Thoracic aorta (tissue), 2 donors: ENCODE measurements at places on chromosomes 12 and 14.
A peak's percentile ranks its signal among the peaks of the same experiment; 100 is the strongest.

GRCh38 chr12:107762874-107763273 is 1.9 kb upstream of the PRDM4 start:
- H3K36me3 ChIP-seq: no peaks in the 10 kb centered on the region
- no peaks in the 10 kb centered on the region for H3K27me3 ChIP-seq
- no peak overlapping the region for H3K4me3 ChIP-seq
- H3K4me1 ChIP-seq: peaks cover 22% of the 10 kb centered on the region

DNA sequence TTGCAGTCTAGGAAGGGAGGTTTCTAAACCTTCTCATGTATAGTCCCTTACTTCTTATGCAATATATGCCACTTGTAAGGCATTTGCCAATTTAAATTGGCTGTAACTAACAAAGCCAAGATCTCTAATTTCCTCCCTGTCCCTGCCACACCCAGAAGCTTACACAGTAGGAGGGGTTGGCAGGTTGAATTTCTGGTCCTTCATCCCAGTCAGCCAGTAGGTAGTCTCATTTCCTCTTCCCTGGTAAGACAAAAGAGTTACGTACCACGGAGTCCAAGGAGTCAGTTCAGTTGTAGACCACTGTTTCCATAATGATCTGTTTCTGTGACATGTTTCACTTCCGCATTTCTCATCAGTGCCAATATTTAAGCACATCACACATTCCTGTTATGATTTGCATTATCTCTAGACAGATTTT is 47.0 kb upstream of the PLBD1 start:
- no peak for DNase-seq
- no peak overlapping the region for H3K27ac ChIP-seq
- H3K4me1 ChIP-seq: peaks cover 12% of the 10 kb centered on the region
- no peaks in the 10 kb centered on the region for H3K36me3 ChIP-seq

DNA sequence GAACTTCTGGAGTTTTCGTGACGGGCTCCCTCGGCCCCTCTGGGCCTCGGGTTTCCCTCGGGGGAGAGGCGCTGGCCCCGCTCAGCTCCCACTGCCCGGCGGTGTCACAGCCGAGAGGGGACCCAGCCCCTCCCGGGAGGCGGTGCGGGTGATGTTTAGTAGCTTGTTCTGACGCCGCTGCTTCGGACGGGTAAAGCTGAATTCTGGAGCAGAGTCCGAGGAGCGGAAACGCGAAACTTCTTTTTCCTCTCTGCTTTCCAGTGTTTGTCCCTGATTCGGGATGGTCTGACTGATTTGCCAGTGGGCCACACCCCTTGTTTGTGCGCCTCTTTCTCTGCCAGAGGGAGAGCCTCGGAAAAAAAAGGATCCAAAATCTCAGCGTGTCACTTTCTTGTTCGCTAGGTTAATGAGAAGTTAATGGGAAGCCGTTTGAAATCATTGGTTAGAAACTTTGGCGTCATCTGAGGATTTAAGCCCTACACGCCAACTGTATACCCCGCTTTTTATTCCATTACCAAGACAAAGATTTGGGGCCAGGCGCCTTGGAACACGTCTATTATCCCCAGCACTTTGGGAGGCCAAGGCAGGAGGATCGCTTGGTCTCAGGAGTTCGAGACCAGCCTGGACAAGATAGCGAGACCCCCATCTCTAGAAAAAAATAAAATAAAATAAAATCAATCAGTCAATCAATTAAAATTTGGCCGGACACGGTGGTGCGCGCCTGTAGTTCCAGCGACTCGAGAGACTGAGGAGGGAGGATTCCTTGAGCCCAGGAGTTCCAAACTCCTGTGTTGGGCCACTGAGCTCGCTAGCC is 756 bp downstream of the TULP3 start:
- peak overlapping the region; percentile 94 for H3K4me3 ChIP-seq
- peaks cover 6% of the 10 kb centered on the region for H3K36me3 ChIP-seq
- H3K27ac ChIP-seq: peak overlapping the region; percentile 94
- peaks cover 23% of the 10 kb centered on the region for H3K4me1 ChIP-seq
- peak; percentile 15 for DNase-seq

DNA sequence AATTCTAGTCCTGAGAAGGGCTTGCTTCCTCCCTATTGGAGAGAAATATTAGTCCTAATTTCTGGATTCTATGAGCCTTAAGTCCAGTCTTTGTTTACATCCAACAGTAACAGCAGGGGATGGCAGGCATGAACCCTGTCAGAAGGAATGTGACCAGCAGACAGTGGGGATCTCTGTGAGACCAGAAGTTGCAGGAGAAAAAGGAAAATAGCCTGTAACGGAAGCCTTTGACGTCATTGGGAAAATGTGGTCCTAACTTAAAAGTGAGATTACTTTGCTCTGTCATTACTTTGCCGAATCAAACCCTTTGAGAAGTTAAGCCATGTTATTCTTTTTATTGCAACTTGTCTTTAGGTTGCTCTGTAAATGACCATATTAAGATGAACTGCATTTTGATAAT is 218.2 kb upstream of the PRICKLE1 start:
- DNase-seq: no peak
- no peak overlapping the region for H3K27ac ChIP-seq
- H3K4me1 ChIP-seq: no peaks in the 10 kb centered on the region
- H3K27me3 ChIP-seq: no peaks in the 10 kb centered on the region
- no peak overlapping the region for H3K4me3 ChIP-seq

DNA sequence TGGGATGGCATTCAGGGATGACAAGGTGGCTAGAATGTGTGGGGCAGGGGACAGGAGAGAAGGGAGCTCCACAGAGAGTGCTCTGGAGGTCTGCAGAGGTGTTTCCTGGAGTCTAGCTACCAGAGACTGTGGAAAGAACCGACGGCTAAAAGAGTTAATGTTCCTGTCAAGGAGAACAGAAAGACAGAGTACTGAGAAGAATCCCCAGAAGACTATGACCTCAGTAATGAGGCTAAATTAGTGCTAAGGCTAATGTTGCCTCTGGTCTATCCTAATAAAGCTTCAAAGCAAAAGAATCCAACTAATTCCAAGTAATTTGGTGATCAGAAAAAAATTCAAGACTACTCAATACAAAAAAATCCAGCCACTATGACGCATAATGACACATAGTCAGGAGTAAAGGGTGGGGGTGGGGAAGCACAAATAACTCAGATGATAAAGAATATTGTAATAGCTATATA is 44.7 kb downstream of the FERMT2 start:
- no peak for DNase-seq
- peak overlapping the region; percentile 45 for H3K4me3 ChIP-seq
- peaks cover 98% of the 10 kb centered on the region for H3K4me1 ChIP-seq
- no peaks in the 10 kb centered on the region for H3K27me3 ChIP-seq
- peaks cover 7% of the 10 kb centered on the region for H3K36me3 ChIP-seq
- peak overlapping the region; percentile 90 for H3K27ac ChIP-seq

GRCh38 chr12:66964629-66965028 is 285.8 kb upstream of the GRIP1 start:
- no peaks in the 10 kb centered on the region for H3K36me3 ChIP-seq
- H3K27me3 ChIP-seq: no peaks in the 10 kb centered on the region
- H3K4me1 ChIP-seq: no peaks in the 10 kb centered on the region
- H3K4me3 ChIP-seq: no peak overlapping the region
- no peak overlapping the region for H3K27ac ChIP-seq

- H3K4me1 ChIP-seq: no peaks in the 10 kb centered on the region
- H3K27me3 ChIP-seq: no peaks in the 10 kb centered on the region
- DNase-seq: no peak
- no peak overlapping the region for H3K27ac ChIP-seq
- no peak overlapping the region for H3K4me3 ChIP-seq
These were observed 424.5 kb upstream of the RGS6 start for GRCh38 chr14:71507681-71508080.

GRCh38 chr12:133057446-133057845 is 20.1 kb downstream of the ZNF84 start:
- no peaks in the 10 kb centered on the region for H3K4me1 ChIP-seq
- DNase-seq: no peak
- H3K4me3 ChIP-seq: peak overlapping the region; percentile 10
- H3K36me3 ChIP-seq: peaks cover 40% of the 10 kb centered on the region
- no peak overlapping the region for H3K27ac ChIP-seq
- H3K27me3 ChIP-seq: no peaks in the 10 kb centered on the region

GRCh38 chr12:2347844-2348481 is 295.2 kb downstream of the CACNA1C start:
- peaks cover 57% of the 10 kb centered on the region for H3K4me1 ChIP-seq
- H3K27ac ChIP-seq: peak overlapping the region; percentile 87

- DNase-seq: no peak
- no peaks in the 10 kb centered on the region for H3K27me3 ChIP-seq
- peak overlapping the region; percentile 94 for H3K27ac ChIP-seq
These were observed 14.0 kb downstream of the MANSC1 start for GRCh38 chr12:12336049-12336411.

DNA sequence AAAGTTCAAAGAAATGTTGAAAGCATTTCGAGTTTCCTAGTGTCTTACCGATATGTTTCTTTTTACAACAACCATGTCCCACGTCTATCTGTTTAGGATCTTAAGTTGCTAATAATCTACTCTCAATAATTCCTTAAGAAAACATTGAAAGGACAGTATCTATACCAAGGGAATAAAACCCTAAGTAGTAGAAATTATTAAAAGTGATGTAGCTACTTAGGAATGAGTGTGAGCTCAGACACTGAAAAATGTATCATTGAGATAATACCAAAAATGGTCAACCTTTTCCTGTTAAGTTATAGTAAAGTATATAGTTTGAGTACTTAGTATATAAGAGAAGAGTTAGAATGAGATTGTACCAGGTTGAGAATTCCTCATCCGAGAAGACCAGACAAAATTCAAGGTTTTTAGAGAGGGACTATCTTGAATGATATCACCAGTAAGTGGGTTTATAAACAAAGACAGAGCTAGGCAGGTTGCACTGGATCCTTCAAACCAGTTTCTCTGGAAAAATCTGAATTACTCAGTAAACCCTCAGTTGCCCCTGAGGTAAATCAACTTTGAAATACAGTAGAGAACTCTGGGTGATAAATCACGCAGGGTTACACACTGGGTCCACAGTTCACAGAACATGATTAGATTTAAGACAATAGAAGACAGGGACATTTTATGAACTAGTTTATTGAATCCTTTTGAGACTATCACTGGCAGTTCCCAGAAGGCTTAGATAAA is 96.8 kb downstream of the ERGIC2 start:
- H3K27ac ChIP-seq: no peak overlapping the region
- H3K4me3 ChIP-seq: no peak overlapping the region
- H3K27me3 ChIP-seq: no peaks in the 10 kb centered on the region
- no peak for DNase-seq
- H3K4me1 ChIP-seq: no peaks in the 10 kb centered on the region
- H3K36me3 ChIP-seq: no peaks in the 10 kb centered on the region

- H3K4me3 ChIP-seq: no peak overlapping the region
- no peak for DNase-seq
- H3K36me3 ChIP-seq: peaks cover 21% of the 10 kb centered on the region
- H3K4me1 ChIP-seq: no peaks in the 10 kb centered on the region
These were observed 35.0 kb downstream of the TDP1 start for GRCh38 chr14:89990623-89991275.

GRCh38 chr14:90675399-90675798 is 140.8 kb downstream of the TTC7B start:
- peak overlapping the region; percentile 84 for H3K27ac ChIP-seq
- DNase-seq: peak; percentile 53
- H3K27me3 ChIP-seq: no peaks in the 10 kb centered on the region
- H3K36me3 ChIP-seq: no peaks in the 10 kb centered on the region
- peaks cover 55% of the 10 kb centered on the region for H3K4me1 ChIP-seq
- peak overlapping the region; percentile 15 for H3K4me3 ChIP-seq

DNA sequence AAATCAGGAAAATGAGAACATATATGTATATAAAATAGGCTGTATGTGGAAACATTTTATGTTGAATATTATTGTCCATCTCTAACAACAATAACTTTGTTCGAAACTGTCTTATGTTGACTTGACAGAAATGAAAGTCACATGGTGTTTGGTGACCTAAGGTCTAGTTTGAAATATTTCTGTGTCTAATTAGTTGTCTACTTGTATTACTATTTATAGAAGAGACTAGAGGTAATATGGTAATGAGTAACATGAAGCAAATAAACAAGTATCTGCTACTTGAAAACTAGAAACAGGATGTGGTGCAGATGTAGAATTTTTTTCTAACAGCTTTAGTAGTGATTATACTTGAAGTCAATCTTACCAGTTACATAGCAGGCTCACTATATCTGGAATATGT is 3.9 kb downstream of the GPHN start:
- H3K4me1 ChIP-seq: peaks cover 12% of the 10 kb centered on the region
- H3K27ac ChIP-seq: no peak overlapping the region
- no peak for DNase-seq
- H3K4me3 ChIP-seq: no peak overlapping the region

GRCh38 chr14:68526512-68527091 is 266.3 kb downstream of the ZFP36L1 start:
- H3K27me3 ChIP-seq: no peaks in the 10 kb centered on the region
- H3K36me3 ChIP-seq: no peaks in the 10 kb centered on the region

DNA sequence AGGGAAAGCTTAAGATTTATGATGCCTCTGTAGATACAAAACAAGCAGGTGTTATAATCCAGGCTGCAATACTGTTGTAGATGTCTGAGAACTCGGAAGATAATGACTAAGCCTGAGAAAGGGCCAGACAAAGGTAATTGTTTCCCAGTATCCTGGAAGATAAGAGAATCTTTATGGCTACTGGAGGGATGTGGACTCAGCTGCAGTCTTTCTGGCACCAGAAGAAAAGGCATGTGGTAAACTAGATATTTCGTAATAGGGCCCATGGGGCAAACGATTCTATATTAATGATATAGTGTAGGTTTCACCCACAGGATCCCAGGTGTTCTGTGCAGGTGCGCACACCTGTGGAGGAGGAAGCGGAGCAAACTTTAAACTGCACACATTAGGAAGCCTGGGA is 9.2 kb upstream of the APOLD1 start:
- H3K27ac ChIP-seq: no peak overlapping the region
- H3K27me3 ChIP-seq: no peaks in the 10 kb centered on the region
- DNase-seq: no peak
- H3K36me3 ChIP-seq: no peaks in the 10 kb centered on the region

- no peaks in the 10 kb centered on the region for H3K36me3 ChIP-seq
- no peaks in the 10 kb centered on the region for H3K4me1 ChIP-seq
- H3K27me3 ChIP-seq: no peaks in the 10 kb centered on the region
- no peak overlapping the region for H3K27ac ChIP-seq
These were observed 453.6 kb downstream of the NELL2 start for GRCh38 chr12:44422559-44422958.

DNA sequence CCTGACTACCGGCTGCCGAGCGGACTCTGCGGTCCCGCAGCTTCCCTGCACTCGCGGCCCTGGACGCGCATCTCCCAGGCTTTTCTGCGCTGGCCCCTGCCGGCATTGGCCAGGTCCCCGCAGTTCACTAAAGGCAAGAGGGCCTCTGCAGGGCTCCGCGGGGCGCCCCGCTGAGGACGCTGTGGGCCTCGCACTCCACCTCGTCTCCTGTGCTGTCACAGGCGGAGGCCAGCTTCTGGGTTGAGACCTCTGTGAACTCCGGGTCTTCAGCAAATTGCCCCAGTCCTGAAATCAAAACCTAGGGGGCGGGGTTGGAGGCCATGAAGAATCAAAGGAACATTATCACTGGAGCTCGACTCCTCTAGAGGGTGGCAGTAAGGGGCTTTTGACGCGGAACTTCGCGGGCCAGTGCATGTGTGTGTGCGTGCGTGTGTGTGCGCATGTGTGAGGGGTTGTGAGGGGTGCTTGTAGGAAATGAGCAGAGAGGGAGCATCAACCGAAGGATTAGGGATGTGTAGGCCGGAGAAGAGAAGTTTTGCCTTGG is 68.5 kb upstream of the CAPRIN2 start:
- no peak overlapping the region for H3K27ac ChIP-seq
- DNase-seq: no peak
- H3K27me3 ChIP-seq: no peaks in the 10 kb centered on the region
- no peaks in the 10 kb centered on the region for H3K36me3 ChIP-seq

GRCh38 chr12:44286821-44287505 is 451.1 kb downstream of the TMEM117 start:
- H3K36me3 ChIP-seq: no peaks in the 10 kb centered on the region
- H3K27me3 ChIP-seq: no peaks in the 10 kb centered on the region
- no peak overlapping the region for H3K4me3 ChIP-seq
- H3K27ac ChIP-seq: no peak overlapping the region
- DNase-seq: no peak
